Caco-2 (cell line): ENCODE measurements at places on chromosomes 6 and 20. TPM values are rescaled to one million over a fixed set of nuclear protein-coding genes. Genes with fewer than 3 reads are reported as not detected.

Gene ADGRB3
- 0.18 TPM in 1 of 2 replicates, not detected in the other for total RNA-seq

Gene OR2H2
- total RNA-seq = not detected in 2 replicates

Gene SLC25A27
- 0.64 TPM in 1 of 2 replicates, not detected in the other for total RNA-seq

DNA sequence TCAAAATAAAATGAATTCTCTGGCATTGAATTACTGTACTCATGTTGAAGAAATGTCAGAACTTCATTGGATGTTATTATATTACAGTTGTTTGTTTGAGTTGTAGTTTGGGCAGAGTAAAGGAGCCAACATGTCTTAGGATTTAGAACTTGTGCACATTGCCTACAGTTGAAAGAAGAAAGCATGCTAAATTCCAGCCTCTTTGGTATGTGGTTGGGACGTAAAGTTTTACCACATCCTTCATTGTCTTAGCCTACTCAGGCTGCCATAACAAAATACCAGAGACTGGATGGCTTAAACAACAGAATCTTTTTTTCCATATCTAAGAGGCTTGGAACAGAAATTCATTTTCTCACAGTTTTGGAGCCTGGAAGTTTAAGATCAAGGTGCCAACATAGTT lies 42.4 kb downstream of the HFE start:
- no peaks in the 10 kb centered on the region; the same call in 1 of the 2 replicates for H3K36me3 ChIP-seq
- no peak overlapping the region for H3K4me3 ChIP-seq
- H3K4me1 ChIP-seq = no peaks in the 10 kb centered on the region; the same call in 1 of the 2 replicates

DNA sequence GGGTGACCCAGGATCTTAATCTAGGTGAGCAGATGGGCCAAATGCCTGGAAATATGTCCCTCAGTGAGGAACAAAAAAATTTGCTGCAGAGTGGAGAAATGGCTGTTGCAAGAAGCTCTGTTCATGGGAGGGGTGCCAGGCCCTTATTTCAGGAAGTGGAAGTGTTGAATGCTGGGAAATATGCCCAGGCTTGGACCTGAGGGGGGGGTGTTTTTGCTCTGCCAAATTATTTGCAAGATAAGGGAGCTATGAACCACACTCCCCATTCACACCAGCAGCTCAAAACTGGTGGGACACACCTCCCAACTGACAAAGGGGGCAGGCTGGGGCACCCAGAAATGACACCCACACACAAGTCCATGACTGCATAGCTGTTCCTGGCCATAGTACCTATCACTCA lies 8.7 kb downstream of the CST4 start:
- no peaks in the 10 kb centered on the region for H3K36me3 ChIP-seq
- no peak overlapping the region for H3K4me3 ChIP-seq
- H3K27ac ChIP-seq = no peak overlapping the region

DNA sequence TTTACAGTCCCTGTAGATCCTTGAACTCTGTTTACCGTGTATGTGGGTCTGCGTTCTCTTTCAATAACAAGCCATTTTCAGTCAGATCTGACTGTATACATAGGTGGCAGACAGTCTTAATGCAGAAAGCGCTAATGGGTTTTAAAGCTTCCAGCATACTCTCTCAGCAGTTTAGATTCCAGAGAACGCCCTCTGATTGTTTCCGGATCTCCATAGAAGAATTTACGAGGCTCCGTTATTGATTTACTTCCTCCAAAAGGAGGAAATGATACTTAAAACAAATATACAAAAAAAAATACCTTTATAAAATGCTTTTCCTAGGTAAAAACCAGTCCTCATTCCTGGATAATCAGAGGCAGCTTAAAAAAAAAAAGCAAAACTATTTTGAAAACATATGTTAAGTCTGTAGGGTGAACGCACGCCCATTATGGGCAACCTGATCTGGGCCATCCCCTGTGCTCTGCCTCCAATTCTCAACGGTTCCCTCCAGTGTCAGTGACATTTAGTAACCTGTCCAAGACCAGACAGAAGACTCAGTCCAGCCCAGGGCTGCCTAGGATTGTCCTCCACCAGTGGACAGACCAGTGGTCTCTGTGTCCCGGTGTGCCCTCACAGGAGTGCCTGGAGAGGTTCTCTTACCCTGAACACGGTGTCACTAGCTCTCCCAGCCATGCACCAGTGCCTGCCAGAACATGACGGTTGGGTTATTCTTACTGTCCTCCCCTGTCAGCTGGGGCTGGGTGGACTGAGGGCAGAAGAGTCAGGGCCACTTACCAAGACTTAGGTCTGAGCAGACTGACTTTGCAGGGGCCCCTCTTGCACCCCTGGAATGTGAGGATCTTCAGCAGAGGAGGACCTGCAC lies 217.3 kb downstream of the ARID1B start:
- H3K27ac ChIP-seq = peak overlapping the region; percentile 27
- no peak overlapping the region for H3K4me3 ChIP-seq
- peaks cover 18% of the 10 kb centered on the region for H3K4me1 ChIP-seq

- H3K4me1 ChIP-seq = no peaks in the 10 kb centered on the region
- no peak overlapping the region for H3K4me3 ChIP-seq
- DNase-seq = no peak
- no peaks in the 10 kb centered on the region for H3K27me3 ChIP-seq
- no peaks in the 10 kb centered on the region for H3K36me3 ChIP-seq
Observed at GRCh38 chr6:148758492-148758891, 11.7 kb downstream of the UST start.

DNA sequence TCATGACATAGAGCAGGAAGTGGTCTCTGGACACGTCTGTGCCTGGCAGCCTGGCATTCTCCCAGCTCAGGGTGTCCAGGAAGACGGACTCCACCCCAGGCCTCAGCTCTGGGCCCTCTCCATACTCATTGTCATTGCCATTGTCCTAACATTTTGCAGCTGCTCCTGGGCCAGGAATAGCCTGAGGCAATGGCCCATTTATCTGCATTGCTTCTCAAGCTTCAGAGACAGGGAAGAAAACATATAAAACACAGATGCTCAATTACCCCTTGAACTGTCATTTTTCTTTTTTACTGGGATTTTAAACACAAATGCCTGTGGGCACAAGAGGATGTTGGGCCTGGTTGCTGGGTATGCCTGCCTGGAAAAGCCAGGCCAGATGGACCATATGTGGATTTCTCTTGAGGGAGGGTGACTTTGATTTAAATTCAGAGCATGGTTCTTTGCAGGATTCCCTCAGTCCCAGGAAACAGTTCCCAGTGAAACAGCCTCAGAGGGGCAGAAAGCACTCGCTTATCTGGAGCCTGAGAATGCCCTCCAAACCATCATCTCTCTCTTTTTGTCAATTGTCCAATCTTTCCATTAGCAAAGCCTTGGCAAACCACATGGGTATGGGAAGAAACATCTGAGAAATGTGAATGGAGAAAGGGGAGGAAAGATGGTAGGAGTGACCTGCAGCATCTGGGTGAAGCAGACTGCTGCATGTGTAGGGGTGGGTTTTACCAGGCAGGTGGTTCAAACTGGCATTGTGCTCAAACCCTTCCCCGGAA lies 17.9 kb downstream of the LAMP5 start:
- H3K4me3 ChIP-seq = no peak overlapping the region
- DNase-seq = no peak
- H3K4me1 ChIP-seq = no peaks in the 10 kb centered on the region
- 0 out of 2 replicates have a peak, but pooled peaks cover 1% of the 10 kb centered on the region for H3K27me3 ChIP-seq

DNA sequence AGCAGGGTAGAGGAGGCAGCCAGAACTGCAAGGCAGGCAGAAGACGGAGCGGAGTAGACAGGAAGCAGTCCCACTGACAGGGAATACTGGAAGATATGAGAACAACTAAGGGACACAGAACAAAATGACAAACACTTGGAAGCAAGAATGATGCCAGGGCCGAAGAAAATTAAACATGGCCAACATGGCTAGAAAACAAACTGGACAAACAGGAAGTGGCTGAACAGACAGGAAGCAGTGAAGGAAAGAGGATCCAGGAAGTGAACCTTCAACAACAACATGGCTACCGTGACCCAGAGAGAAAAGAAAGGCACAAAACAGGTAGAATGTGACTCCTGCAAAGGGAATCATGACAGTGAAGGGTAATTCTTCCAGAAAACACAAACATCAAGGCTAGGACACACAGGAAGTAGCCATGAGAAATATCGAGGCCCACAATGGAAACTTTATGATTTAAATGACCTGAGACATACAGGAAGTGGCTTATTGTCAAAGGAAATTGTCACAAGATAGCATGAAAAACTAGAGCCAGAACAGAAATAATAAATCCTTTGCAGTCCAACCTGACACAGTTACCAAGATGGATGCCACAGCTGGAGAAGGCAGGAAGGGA lies 9.1 kb downstream of the COL11A2 start:
- H3K27me3 ChIP-seq = no peaks in the 10 kb centered on the region
- no peaks in the 10 kb centered on the region for H3K36me3 ChIP-seq
- DNase-seq = no peak
- peak overlapping the region; percentile 29 for H3K27ac ChIP-seq
- no peaks in the 10 kb centered on the region for H3K4me1 ChIP-seq

- H3K4me3 ChIP-seq = no peak overlapping the region
- no peak overlapping the region for H3K27ac ChIP-seq
- H3K36me3 ChIP-seq = no peaks in the 10 kb centered on the region; the same call in 1 of the 2 replicates
- H3K27me3 ChIP-seq = no peaks in the 10 kb centered on the region
- no peak for DNase-seq
Observed at GRCh38 chr20:33431797-33432381, 11.7 kb downstream of the SNTA1 start.

GRCh38 chr20:973785-974194 lies 28.3 kb downstream of the RSPO4 start:
- H3K4me1 ChIP-seq = no peaks in the 10 kb centered on the region
- DNase-seq = peak; percentile 43
- no peaks in the 10 kb centered on the region for H3K27me3 ChIP-seq
- H3K4me3 ChIP-seq = no peak overlapping the region
- H3K36me3 ChIP-seq = no peaks in the 10 kb centered on the region
- H3K27ac ChIP-seq = no peak overlapping the region

DNA sequence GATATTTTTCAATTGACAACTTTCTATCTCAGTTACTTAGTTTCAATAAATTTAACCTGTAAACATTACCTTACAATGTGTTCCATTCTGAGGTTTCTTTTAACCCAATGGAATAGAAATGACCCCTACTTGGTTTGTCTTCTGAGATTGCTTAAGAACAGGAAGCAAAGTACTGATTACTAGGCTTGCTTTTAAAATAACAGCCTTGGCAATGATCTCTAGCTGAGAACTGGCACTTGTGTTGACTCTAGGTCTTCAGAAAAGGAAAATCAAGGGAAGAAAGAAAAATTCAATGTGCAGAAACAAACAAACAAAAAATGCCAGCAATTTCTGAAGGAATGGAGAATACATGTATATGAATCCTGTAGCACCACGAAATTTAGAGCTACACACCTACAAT lies 66.1 kb downstream of the SYNE1 start:
- no peak for DNase-seq
- no peak overlapping the region for H3K4me3 ChIP-seq
- no peaks in the 10 kb centered on the region for H3K36me3 ChIP-seq
- peaks cover 12% of the 10 kb centered on the region for H3K4me1 ChIP-seq
- H3K27ac ChIP-seq = no peak overlapping the region

DNA sequence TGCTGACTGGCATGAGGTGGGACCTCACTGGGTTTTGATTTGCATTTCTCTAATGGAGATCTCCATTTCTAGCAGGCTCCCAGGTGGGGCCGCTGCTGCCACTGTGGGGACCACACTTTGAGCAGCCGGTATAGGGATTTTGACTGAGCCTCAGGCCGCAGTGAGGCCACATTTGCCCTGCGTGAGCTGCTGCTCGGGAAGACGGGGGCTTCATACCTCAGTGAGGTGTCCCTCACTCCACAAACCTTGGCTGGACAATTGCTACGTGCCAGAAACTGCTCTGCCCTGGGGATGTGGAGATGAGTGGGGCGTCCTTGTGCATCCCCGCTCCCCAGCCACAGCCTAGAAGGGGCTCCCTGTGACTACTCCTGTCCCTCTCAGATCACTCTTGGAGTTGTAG lies 134.3 kb downstream of the ANKRD60 start:
- H3K36me3 ChIP-seq = no peaks in the 10 kb centered on the region
- H3K27me3 ChIP-seq = 0 out of 2 replicates have a peak, but pooled peaks cover 1% of the 10 kb centered on the region
- H3K27ac ChIP-seq = no peak overlapping the region
- DNase-seq = no peak
